ENCODE measurements at places on chromosomes 3 and 15. TPM values are rescaled to one million over a fixed set of nuclear protein-coding genes. Genes with fewer than 3 reads are reported as not detected.

- DNase-seq = no peak
These were observed 1.6 kb upstream of the MEIS2 start for GRCh38 chr15:37101980-37102304.

- DNase-seq = no peak
These were observed 311.1 kb upstream of the THBS1 start for GRCh38 chr15:39269821-39270220.

DNA sequence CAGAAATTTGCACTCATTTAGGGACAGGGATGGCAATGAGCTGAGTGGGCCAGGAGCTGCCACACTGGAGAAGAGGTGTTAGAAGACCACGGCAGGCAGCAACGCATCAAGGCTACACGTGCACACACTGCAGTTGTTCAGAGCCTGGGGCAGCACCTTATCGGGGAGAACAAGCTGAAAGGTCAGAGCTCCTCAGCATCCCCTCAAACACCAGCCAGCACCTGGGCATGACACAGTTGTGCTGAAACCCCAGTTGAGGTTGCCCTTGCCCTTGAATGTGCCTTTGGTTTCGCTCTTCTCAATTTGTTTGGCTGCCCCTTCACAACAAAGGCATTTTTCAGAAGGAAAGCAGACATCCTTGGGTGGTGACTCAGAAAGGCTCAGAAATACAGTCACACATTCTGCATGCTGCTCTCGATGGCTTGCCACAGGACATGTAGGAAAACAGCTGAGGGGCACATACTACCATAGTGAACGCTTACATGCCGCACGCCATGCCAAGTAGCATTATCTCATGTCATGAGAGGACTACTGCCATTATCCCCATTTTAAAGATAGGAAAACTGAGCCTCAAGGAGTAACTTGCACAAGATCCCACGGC lies 57.6 kb downstream of the ST8SIA2 start:
- DNase-seq = no peak

- DNase-seq = no peak
These were observed 10.8 kb upstream of the CA12 start for GRCh38 chr15:63392361-63393009.

GRCh38 chr15:55683376-55683775 lies 59.6 kb downstream of the PRTG start:
- DNase-seq = no peak

GRCh38 chr3:186930143-186930640 lies at the start of gene ST6GAL1:
Gene ST6GAL1 (plus strand): TSS chr3:186930526. CDS start chr3:187042704, 112,178 bp downstream.
- DNase-seq = no peak

DNA sequence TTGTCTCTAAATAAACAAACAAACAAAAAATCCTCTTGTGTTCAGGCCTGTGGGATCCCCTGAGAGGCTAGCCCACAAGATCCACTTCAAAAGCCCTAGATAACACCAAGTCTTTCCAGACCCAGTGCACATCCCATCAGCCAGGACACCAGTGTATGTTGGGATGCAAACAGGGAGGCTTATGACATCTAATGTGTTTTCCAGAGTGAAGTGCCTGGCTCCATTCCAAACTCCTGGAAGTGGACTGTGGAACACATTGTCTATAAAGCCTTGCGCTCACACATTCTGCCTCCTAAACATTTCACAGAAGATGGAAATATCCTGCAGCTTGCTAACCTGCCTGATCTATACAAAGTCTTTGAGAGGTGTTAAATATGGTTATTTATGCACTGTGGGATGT lies 57.0 kb downstream of the MLH1 start:
- no peak for DNase-seq

TCTA gene
- 11.1 TPM for total RNA-seq

DNA sequence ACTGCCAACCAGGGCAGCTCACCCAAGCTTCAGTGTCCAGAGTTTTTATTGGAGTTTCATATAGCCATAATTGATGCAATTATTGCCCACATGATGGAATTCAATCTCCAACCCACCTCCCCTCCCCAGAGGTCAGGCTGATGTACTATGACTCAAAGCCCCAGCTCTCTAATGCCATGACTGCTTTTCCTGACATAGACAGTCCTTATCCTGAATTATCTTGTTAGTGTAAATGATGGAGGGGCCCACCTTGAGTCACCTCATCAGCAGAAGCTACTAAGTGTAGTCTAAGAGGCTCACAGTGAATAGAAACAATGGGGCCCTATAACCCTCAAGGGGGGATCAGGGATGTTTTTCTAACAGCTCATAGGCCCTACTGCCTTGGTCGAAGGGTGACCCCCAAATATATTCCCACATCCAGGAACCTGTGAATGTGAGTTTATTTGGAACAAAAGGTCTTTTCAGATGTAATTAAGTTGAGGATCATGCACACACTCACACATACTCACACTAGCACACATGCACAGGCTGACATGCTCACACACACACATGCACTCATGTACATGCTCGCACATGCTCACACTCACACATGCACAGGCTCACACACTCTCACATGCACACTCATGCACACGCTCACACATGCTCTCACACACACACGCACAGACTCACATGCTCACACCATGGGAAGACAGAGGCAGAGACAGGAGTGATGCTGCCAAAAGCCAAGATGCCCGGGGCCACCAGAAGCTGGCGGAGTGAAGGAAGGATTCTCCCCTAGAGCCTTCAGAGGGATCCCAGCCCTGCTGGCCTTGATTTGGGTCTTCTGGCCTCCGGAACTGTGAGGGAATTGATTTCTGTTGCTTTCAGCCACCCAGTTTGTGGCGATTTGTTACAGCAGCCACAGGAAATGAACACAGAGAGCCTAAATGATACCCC lies 131.2 kb upstream of the SMAD3 start:
- DNase-seq = no peak

- no peak for DNase-seq
These were observed 718.6 kb upstream of the NECTIN3 start for GRCh38 chr3:110352841-110353604.

PHLDB2 gene
- 173 TPM for total RNA-seq

GRCh38 chr15:63030101-63030551 lies 12.4 kb upstream of the TPM1 start:
- DNase-seq = no peak

DNA sequence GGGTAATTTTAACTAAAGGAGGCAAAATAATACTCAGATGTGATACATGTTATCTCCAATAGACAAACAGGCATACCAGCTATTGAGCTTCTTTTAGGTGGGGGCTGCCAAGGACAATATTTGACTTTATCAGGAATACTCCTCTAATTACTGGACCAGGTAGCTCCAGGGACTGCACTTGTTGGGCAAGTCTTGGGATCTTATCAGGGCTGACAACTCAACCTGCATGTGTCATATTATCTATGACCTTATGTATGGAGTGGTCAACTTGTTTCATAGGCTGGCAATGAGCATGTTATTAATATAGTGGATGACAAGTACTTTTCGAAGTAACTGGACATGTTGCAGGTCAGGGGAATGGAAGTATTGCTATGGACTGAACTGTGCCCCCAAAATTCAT lies 15.0 kb upstream of the ZNF445 start:
- DNase-seq = no peak

MED12L gene
- total RNA-seq = 3.1 TPM

GRCh38 chr15:52180851-52181450 lies 10.2 kb downstream of the GNB5 start:
- no peak for DNase-seq

DNA sequence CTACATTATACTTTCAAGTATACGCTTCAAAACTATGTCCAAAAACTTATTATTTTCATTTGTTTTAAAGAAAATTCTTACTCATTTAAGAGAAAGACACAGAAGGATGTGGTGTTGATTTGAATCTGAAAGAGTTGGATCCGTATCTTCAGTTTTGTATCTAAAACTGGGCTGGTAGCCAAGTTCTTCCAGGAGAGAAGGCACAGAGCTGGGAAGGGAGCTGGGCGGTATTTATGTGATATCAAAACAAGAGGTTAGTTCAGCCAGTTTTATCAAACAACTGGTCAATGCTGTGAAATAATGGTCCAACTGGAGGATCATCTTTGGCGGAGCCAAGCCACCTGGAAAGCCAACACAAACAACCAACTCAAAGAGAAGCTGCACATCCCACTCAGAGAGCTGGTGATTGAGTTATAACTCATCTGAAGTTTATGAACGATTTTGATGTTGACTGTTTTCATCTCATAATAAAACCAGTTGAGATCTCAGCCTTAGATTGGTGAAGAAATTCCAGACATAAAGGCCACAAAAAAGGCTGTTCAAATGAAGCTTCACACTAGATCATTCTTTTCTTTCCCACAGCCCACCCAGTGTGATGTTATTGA lies 489.6 kb upstream of the RASGRP1 start:
- DNase-seq = no peak

HIGD2B gene
- total RNA-seq = not detected

NR1D2 gene
- total RNA-seq = 64.0 TPM

DNA sequence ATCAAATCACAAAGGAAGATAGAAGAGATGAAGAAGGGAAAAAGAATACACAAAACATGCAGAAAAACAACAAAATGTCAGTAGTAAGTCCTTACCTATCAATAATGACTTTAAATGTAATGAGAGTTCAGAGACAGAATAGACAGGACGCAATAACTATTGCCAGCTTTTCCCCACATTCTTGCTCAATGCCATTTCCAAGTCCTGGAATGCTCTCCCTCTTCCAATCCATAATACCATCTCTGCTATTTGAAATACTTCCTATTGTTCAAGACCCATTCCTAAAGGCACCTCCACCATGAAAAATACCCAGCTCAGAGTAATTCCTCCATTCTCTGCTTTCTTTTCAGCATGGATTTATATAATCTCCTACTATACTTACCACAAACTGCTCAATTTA lies 33.4 kb downstream of the CCDC54 start:
- no peak for DNase-seq

CKMT1A gene
- 0.79 TPM for total RNA-seq

GRCh38 chr3:105555206-105555605 lies 188.5 kb downstream of the ALCAM start:
- no peak for DNase-seq

DNA sequence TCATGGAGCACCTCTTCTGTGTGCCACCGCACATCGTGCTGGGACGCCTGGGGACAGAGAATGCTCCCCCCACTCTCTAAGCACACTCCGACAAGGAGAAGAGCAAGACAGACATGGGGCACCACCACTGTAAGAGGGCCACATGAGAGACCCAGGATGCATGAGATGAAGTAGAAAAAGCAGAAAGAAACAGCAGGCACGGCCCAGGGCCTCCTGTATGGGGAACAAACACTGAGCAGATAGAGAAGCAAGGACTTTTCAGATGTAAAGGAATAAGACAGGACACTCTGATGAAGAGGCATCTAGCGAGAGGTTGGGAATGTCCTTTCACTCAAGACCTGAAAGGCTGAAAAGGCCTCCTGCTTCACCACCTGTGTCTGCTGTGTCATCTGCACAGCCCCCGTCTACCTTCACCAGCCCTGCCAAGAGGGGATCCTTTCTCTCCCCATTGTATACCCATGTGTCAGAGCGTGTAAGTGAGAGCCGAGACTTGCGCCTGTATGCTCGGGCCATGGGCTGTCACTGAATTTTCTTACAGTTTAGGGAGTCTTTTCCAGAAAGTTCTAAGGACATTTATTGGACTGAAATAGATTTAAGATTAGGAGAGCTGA lies 125.6 kb downstream of the LRRK1 start:
- DNase-seq = no peak

GRCh38 chr3:187296058-187296457 lies 4.5 kb upstream of the MASP1 start:
- no peak for DNase-seq

DNA sequence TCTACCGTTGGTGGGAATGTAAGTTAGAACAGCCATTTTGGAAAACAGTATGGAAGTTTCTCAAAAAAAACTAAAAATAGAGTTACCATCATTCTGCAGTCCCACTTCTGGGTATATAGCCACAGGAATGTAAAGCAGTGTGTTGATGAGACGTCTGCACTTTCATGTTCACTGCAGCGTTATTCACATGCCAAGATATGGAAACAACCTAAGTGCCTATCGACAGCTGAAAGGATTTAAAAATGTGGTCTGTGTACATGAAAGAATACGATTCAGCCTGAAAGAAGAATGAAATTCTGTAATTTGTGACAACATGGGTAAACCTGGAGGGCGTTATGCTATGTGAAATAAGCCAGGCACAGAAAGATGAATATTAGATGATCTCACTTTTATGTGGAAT lies 157.7 kb downstream of the THSD4 start:
- DNase-seq = no peak

GRCh38 chr3:25679166-25679565 lies 14.5 kb upstream of the TOP2B start:
- no peak for DNase-seq

- no peak for DNase-seq
These were observed 223.0 kb downstream of the PDZRN3 start for GRCh38 chr3:73401616-73402279.

DNA sequence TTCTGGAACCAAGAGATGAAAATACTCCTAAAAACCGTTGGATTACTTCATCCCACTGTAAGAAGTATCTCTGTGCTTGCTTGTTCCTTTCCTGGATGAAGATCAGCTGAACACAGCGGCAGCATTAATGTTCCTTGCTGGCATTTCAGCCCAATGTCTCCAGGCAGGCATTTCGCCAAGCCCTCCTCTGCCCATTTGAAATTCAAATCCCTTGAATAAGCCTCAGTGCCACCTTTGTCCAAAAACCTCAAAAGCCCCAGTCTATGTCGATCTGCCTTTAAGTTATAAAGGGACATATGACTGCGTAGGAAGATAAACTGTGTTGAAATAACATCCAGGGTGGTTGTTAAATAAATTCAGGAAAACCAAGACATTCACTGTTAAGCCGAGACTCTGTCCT lies 156.8 kb upstream of the PDZRN3 start:
- DNase-seq = no peak

ITGA11 gene
- 16.6 TPM for total RNA-seq

- DNase-seq = no peak
These were observed 72.8 kb downstream of the VGLL4 start for GRCh38 chr3:11570789-11571495.

DNA sequence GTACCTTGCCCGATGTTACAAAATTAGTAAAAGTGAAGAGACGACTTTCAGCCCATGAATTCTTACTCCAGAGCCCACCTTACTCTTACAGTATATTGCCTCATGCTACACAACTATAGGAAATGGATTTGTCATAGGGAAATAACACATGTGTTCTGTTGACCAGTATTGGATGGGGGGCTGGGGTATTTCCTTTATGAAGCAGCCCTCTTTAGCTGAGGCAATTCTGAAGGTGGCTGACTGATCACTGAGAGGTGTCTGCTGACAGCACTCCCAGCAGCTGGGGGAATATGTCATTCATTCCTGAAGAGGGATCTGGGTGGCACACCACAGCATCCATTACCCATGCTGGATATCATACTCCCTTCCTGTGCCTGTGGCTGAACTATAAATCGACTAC lies 6.4 kb upstream of the GOLM2 start:
- no peak for DNase-seq

GRCh38 chr15:67189326-67190051 lies 65.0 kb downstream of the AAGAB start:
- no peak for DNase-seq

Data from urinary bladder (tissue), 4 donors.